Stimulated activated CD8-positive, alpha-beta memory T cell treated with anti-CD3 and anti-CD28 coated beads, Interleukin-7, amount 100 ng/mL, for 1 hour (primary cell): ENCODE measurements at places on chromosomes 3 and 15.

- no peak for DNase-seq
Observed at GRCh38 chr3:156888576-156888975, 62.4 kb downstream of the LEKR1 start.

GRCh38 chr3:67493808-67494207, 160.6 kb downstream of the SUCLG2 start:
- DNase-seq: no peak

GRCh38 chr3:124791142-124791541, 60.9 kb downstream of the UMPS start:
- no peak for DNase-seq

DNA sequence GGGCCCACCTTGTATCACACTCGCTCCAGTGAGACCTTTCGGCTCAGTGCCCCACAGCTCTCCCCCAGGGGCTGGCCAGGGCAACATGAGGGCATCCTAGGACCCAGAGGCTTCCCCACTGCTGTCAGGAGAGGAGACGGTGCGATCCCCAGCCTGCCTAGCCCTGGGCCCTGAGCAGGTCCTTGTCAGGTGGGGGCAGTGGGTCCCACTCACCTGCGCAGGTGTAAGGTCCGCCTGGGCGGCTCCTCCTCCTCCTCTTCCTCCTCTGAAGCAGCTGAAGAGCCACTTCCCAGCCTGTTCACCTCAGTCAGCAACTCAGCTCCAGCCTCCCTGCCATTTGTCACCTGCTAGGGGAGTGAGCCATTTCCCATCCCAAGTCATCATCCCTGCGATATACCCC, 9.6 kb downstream of the KIF7 start:
- no peak for DNase-seq

DNA sequence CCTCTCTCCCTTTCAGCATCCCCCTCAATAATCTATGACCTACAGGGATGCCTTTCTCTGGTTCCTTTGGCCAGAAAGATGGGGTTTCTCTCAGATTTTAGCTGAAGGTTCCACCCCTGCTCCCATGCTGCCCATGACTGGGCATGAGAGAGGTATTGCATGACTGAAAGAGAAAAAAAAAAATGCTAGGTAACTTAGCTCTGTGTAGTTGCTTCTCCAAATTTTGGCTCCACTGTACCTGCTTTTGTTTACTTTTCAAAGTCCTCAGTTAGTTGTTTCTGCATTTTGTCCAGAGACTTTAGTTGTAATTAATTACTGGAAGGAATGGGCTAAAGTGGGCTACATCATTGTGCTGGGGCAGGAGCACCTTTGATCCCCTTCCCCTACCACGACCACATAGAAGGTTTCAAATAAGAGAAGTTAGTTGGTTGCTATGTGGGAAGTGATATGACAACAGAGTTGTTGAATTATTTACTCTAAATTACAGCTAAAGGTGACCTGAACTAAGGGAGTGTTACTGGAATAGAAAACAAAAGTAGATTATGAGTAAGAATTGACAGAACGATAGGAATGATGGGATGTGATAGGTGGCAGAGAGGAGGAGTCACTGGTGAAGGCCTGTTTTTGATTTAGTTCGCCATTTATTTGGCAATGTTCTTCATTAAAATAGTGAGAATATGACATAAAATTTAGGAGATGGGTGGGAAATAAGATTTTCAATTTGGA, 605.4 kb upstream of the NR2F2 start:
- DNase-seq: no peak

- no peak for DNase-seq
Observed at GRCh38 chr15:73781038-73781925, 28.1 kb upstream of the INSYN1 start.

DNA sequence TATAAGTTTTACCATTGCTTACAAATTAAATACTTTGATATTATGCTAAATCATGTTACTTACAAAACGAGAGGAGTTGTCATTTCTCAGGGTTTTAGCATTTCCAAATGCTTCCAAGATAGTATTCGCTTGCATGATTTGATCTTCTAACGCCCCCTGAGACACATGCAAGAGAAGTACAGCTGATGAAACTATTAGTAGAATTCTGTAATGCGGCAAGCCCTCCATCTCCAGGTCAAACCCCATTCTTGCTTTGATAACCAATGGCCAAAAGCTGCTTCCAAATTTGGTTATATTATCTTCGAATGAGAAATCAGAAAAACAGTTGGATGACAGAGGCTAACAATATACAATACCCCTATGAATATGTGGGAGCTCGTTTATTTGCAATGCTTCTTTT, 14.7 kb downstream of the MYH15 start:
- no peak for DNase-seq

GRCh38 chr3:194308601-194309449, 42.3 kb downstream of the CPN2 start:
- DNase-seq: no peak

DNA sequence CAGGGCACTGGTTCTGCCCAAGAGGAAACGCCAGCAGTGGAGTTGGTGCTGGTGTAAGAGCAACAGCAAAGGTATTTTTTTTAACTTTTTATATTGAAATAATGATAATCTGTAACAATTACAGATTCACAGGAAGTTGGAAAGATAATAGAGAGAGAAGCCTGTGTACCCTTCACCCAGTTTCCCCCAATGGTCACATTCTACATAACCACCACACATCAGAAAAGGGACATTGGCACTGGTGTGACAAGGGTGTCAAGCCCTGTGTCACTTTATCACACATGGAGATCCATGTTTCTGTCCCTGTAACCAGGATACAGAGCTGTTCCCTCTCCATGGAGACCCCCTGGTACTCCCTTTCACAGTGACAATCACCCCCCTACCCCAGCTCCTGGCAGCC, 9.1 kb upstream of the PLXNA1 start:
- DNase-seq: no peak

DNA sequence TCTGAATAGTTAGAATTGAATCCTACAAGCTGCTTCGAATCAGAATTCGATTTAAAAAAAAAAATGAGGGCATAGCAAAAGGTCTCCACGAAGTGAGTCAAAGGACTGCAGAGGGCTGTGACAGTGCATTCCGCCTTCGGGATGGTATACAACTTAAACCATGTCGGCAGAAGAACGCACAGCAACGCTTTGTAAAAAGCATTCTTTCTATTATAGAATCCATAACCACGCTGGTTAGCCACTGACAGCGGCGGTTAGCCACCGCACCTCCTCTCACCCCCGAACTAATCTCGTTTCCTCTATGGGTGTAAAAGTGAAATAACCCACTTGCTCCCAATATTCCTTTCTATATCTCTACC, 664 bp upstream of the PIK3CA start:
- DNase-seq: peak; percentile 35

DNA sequence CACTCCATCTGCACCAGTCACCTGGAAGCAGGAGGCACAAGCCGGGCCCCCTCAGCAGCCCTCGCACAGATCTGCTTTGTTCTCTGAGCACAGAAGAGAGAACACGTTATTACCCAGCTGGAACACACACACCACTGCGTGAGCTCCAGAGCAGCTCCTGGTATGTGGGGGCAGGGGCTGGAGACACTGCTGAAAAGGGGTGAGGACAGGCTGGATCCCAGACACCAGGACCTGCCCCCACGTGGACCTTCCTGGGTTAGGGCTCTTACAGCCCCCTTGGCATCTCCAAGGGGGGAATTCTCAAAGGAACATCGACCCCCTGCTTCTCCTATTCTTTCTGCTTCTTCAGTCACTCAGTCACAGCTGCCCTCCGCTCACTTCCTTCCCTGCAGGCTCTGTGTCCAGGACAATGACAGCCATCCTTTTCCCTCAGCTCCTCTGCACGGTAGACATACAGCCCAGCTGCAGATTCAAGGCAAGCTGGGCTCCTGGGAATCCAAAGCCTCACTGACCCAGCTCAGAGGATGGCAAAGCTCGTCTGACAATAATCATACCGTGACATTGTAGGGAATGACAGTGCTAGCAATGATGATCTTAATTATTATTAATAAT, 33.7 kb downstream of the PRR20G start:
- no peak for DNase-seq

- DNase-seq: no peak
Observed at GRCh38 chr3:161503271-161503670, 6.7 kb downstream of the OTOL1 start.

DNA sequence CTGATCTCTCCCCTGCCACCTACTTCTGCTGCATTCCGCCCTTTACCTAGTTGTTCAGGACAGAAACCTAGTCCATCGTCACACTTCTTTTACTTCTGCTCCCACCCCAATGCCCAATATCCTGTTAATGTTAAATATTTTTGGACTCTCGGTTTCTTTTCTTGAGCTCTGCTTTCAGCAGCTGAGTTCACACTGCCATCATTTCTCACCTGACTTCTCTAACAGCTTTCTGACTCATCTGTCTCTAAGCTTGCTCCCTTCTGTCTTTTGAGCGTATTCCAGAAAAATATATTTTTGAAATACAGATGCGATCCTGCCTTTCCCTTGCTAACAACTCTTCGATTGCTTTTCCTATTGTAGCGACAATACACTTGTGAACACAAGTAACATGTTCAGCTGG, 183.4 kb downstream of the KLHL25 start:
- no peak for DNase-seq

- DNase-seq: no peak
Observed at GRCh38 chr3:56878074-56878473, 76.3 kb upstream of the ARHGEF3 start.

- no peak for DNase-seq
Observed at GRCh38 chr3:79161941-79162340, 605.9 kb downstream of the ROBO1 start.

DNA sequence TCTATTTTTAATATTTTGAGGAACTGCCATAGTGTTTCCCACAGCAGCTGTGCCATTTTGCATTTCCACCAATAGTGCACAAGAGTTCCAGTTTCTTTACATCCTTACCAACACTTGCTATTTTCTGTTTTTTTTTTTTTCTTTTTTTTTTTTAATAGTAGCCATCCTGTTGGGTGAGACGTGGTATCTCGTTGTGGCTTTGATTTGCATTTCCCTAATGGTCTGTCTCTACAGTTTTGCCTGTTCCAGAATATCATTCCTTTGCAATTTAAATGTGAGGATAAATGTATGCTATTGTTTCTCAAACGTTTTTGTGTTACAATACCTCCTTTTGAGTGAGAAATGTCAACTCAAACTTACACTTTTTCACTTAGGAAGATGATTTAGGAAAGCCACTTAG, 22.4 kb downstream of the RCN2 start:
- no peak for DNase-seq

DNA sequence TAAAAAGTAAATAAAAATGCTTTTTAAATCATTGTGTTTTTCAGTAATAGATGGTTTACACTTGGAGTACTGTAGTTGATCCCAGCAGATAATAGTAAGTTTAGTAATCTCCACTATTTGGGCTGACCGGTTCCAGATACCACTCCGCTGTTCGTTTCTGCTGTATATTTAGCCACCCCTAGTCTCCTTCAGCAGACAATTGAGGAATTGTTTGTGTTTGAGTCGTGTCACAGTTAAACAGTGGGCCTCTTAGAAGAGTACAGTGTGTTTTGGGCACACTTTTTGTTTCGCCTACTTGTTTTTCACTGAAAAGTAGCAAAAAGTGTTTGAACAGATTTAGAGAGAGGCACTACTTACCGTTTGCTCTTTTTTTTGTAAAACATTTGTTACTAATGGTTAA, 33.2 kb downstream of the PAK2 start:
- no peak for DNase-seq

- DNase-seq: no peak
Observed at GRCh38 chr3:101091489-101091888, 98.3 kb upstream of the ABI3BP start.
